Iris pigment epithelial cell (primary cell): ENCODE measurements at places on chromosomes 12 and 14.

DNA sequence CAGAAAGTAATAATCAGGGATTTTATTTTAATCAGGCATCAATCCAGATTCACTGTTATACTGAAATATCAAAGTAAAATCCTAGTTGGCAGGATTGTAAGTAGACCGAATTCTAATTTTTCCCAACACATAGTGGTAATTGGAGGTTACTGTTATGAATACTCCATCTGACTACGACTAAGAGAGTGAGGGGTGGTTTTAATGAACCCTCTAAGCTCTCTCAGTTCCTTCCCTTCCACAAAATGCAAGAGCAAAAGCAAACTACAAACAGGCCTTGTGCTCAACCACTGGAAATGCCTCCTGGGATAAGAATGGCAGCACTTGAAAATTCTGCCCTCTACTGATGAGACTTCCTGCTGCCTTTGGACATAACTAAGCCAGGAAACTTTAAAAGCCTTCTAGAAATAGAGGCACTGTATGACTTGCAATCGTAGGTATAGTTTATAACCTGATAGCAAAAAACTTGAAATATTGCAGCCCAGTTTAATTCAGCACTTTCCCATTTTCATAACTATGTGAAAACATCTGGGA is 184.8 kb downstream of the SLC16A7 start:
- peak; percentile 51 for DNase-seq

DNA sequence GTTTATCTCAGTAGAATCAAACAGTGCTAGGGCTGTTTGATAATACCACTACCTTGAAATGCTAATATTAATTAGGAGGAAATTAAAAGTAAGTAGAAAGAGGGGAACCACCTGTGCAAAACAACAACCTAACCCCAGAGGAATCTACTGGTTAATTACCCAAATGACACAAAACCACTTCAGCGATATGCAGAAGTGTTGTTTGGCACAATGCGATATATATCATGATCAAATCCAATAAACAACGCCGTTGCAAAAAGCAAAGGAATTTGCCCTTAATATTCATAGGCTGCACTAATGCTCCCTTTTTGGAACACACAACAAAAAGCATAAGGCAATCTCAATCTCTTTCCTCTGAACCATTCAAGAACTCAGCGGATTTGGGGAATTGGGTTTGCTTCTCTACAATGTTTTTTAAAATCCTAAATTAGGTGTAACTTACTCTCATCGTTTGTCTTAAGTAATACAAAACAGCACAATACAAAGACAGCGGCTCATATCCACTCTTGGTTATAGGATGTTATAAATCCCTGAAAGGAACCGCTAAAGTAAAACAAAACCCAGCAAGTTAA is 1.5 kb downstream of the MAP4K5 start:
- no peak for DNase-seq

- no peak for DNase-seq
These were observed 115.1 kb downstream of the TSHR start for GRCh38 chr14:81070511-81070910.

- DNase-seq: peak; percentile 62
These were observed 19.5 kb upstream of the CERS5 start for GRCh38 chr12:50186681-50187080.

DNA sequence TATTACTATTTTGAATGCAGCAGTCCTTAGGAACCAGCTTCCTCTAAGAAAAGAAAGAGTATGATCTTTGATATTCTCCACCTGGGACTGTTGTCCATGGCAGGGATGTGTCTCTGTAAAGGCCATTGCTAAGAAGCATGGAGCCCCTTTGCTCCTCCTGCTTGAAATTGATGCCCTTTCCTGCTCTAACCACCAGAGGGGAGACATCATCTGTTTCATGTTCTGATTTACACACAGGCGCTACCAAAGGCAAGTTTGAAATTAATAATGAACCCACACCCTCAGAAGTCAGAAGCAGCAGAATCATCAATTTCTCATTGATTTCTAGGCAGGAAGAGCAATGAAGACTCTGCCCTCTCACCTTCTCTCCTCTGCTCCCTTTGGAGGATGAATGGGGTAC is 253.8 kb downstream of the RMST start:
- DNase-seq: no peak

DNA sequence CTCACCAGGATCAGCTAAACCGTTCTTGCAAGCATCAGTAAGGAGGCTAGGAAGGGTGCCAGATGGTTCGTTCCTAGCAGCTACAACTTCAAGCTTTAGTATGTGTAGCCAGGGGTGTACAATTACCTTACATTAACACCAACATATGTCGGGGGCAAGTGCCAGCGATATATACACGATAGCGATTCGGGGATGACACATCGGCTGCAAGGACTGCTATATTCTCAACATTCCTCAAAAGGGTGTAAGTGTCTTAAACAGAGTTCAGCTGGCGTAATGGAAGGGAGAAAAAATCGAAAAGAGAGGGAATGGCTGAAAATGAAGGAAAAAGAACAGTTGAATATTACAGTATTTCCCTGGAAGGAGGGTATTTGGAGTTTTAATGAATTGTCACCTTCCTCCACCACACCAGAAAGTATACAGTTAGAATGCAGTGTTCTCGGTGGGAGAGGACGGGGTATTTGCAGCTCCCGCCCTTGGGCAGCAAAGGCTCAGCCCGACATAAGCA is 545 bp downstream of the LIMA1 start:
- DNase-seq: peak; percentile 58

DNA sequence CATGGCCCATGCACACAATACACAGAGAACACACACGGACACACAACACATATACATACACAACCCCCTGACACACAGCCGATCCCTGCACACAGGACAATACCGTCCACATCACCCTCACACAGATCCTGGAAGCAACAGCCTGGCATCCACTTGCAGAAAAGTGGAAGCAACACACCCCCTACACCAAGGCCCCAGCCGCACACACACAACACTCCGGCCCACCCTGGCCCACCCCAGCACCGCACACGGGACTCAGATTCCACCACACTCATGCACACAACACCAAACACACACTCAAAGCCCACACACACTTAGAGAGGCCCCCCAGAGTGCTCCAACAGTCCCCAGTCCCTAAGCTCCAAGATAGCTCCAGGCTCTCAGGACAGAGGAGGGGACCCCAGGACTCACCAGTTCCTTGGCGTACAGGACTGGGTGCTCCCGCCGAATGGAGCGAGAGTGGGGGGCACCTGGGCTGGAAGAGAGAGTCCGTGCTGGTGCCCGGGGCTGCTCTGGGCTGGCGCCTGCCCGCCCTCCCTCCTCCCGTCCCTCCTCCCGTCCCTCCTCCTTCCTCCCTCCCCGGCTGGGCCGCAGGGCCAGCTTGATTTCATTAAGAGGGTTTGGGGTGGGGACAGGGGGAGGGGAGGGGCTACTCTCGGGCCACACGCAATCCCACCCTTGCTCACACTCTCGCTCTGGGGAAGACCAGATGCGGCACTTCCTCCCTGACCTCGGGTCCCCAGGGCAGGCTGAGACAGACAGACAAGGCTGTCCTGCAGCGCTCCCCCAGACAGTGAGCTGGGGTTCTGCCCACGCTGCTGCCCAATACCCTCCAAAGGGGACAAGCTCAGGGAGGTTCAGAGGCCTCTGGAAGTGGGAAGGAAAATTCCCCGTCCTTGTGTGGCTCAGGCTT is at the start of gene TMEM119:
TMEM119 (minus strand) TSS at position 526 of the 913 bp plus-strand sequence. CDS start 5,701 bp downstream, outside the sequence.
- DNase-seq: no peak

GRCh38 chr14:95068080-95068479 is 89.2 kb downstream of the DICER1 start:
- no peak for DNase-seq

DNA sequence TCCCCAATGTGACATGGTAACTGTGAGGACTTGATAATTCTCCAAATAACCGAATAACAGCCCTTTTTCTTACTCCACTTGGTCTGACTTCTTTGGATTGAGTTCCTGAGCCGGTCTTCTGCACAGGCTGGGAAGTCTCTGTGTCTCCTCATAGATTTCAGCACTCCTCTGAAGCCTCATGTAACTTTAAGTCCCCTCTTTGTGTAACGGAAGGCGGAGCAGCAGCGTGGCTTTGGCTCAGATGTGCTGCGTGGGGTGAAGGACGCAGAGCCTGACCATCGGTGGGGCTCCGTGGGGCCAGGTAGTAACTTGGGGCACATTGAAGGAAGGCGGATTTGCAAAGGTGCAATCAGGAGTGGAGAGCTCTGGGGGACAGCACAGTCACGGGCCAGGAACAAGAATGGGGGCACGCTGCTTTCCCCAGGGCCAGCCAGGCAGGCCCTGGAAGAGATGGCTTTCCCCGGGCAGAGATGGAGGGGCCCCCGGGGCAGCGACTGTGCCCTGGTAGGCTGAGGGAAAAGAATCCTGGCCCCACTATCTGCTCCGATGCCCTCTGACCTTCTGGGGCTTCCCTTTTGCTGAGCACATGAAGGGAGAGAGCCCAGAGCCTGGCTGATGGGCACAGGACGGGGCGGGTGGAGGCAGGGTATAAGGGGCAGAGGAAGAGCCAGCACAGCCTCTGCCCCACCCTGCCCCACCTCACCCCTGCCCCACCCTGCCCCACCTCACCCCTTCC is 56.9 kb downstream of the ADGRD1 start:
- no peak for DNase-seq

- DNase-seq: no peak
These were observed 3.9 kb upstream of the GALNT9 start for GRCh38 chr12:132333273-132333672.

DNA sequence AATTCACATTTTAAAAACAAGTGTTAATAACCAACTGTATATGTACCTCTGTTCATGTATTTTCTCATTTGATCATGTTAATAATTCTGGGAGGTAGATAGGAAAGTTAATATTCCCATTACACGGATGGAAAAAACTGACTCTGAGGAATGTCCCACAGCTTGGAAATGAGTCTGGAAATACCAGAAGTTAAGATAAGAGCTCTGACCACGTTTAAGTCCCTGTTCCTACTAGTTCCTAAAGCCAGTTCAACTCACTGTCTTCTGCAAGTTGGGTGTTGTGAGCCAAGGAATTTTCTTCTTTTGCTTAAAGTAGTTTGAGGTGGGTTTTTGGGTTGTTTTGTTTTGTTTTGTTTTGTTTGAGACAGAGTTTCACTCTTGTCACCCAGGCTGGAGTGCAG is 104.5 kb downstream of the TMEM30B start:
- DNase-seq: peak; percentile 33

DNA sequence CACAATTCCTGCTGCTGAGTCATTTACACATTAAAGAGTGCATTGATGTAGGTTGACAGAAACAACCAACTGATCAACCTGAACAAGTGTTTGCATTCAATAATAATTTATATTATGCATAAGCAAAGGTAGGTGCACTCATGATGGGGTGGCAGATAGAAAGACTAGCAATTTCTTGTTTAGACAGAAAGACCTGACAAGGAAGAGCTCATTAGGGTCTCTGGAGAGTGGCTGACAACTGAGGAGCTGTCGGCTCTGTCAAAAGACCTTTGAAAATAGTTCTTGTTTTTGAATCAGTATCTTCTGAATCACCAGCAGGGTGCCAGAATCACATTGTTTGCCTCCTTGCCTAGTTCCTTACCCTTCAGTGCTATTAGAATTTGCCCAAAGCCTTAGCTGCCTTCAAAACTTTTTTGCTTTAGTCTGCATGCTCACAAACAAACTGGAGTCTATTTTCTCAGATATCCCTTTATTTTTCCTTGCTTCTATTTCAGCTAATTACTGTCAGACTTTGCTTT is 234.7 kb downstream of the BTG1 start:
- DNase-seq: no peak

GRCh38 chr12:130013771-130014484 is 110.1 kb upstream of the TMEM132D start:
- DNase-seq: peak; percentile 45

DNA sequence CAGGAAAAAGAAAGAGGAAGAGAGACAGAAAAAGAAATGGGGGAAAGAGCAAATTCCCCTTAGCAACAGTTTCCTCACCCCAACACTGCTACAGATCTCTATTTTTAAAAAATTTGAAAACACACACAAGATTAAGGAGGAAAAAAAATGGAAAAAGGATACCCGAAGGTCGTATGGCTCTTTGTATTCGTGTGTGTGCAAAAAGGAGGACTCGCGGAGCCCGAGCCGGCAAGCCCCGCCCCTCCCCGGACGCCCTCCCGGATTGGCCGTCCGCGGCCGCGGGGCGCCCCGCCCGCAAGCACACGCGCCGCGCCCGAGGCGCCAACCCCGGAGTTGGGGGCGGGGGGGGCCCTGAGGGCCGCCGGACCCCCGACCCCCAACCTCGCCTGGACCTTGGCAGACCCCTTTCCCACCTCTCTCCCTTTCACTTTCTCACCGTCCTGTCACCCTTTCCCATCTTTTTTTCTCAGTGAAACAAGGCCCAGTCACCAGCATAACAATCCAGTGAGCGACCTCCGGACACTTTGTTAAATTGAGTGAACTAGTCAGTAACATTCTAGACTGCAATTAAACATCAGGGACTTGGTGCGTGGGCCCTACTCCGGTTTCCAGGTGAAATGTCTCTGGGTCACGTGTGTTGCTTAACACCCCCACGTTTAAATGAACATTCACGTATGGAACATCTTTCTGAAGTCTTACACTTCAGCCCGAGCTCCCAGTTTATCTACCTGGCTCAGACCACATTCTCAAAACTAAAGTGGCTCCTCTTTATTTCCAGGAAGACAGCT is at the start of gene C14orf93:
C14orf93 (minus strand) TSS at position 205 of the 788 bp plus-strand sequence. CDS start 11,120 bp downstream, outside the sequence.
- peak; percentile 66 for DNase-seq

DNA sequence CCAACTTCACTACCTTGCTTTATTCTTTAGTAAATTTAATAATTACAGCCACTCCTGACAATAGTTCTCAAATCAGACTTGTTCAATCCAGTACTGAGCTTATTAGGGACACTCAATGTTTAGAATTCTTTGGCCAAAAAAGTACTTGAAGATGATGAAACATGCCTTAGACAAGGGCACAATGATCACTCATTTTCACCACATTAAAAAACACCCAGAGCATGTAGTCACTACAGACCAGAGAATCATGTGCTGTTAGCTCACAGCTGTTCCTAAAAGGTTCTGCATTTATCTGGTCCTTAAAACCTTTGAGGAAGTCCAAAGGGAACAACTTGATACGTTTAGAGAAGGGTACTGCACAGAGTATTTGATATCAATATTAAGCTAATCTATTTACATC is 98.7 kb downstream of the INSM2 start:
- peak; percentile 78 for DNase-seq

DNA sequence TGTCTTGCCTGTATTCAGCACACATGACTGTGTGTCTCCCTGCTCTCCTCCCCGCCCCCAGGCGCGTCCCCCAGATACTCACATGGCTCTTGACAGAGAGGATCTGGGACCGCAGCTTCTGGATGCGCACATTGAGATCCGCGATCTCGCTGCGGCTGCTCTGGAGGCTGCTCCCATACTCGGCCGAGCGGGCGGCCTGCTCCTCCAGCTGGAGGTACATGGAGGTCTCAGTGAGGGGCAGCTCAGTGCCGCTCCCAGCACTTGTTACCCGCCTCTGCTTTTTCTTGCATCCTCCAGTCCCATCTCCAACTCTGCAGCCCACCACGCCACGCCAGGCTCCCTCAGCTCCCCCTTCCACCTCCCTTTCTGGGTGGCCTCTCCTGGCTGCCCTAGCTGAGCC is 18.9 kb downstream of the KRT80 start:
- no peak for DNase-seq

GRCh38 chr12:108832208-108832607 is 25.2 kb downstream of the SSH1 start:
- DNase-seq: peak; percentile 28

GRCh38 chr14:32254952-32255679 is 52.0 kb upstream of the RNU6-8 start:
- DNase-seq: peak; percentile 77
